Cardiac muscle cell (in vitro differentiated cells and primary cell): ENCODE measurements at places on chromosomes 2 and 18.

DNA sequence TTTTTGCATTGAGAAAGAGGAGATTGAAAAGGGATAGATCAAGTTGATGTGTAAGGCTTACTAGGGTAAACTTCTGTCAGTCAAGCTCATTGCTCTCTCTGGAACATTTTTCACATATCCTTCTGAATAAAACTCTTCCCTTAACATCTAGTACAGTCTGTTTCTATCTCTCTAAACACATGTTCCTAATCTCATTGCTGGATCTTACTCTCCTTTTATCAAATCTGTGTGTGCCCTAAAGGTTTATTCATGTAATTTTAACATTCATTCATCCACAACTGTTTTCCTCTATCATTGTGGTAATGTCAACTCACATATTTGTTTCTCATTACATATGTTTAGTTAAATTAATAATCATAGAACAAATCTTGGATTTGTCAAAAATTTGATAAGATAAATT lies 277.9 kb upstream of the GULP1 start:
- DNase-seq: no peak

GRCh38 chr2:8576525-8577167 lies 105.2 kb upstream of the ID2 start:
- DNase-seq: no peak

- no peak for DNase-seq
These were observed 11.4 kb downstream of the GBX2 start for GRCh38 chr2:236156860-236157194.

DNA sequence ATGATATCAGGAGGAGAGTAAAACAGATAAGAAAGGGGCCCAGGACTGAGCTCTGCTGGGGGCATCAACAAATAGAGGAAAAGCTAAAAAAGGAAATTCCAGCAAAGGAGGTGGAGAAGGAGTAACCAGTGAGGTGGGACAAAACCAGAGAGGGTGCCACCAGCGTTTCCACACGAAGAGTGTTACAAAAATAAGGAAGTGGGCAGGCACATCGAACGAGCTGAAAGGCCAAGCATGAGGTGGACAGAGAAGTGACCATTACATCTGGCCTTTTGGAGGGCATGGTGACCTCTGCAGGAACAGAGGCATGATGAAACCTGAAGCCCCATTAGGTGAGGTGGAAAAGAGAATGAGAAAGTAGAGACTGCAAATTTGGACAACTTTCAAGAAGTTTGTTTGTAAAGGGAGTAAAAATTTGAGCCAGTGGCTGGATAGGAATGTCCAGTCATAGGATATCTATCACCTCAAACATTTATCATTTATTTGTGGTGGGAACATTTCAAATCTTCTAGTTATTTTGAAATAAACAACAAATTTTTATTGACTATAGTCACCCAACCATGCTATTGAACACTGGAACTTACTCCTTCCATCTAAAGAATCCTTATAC lies 18.4 kb upstream of the VIT start:
- no peak for DNase-seq

- DNase-seq: peak; percentile 78
These were observed 10.9 kb upstream of the CDH20 start for GRCh38 chr18:61322265-61322873.

DNA sequence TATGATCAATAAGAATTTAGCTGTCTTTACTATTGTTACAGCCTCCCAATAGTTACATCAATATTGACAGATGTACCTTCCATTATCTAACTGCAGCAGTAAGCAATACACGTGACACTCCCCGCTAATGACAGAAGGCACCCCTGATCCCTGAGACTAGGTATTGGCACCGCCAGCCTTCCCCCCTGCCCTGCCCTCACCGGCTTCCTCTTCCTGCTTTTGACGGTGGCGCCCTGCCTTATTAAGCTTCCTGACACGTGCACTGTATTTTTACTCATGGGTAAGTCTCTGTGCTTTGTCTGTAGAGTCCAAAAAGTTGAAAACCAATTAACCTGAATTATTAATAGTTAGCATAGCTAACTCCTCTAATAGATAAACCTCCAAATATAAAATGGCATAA lies 223.5 kb downstream of the EIPR1 start:
- no peak for DNase-seq

DNA sequence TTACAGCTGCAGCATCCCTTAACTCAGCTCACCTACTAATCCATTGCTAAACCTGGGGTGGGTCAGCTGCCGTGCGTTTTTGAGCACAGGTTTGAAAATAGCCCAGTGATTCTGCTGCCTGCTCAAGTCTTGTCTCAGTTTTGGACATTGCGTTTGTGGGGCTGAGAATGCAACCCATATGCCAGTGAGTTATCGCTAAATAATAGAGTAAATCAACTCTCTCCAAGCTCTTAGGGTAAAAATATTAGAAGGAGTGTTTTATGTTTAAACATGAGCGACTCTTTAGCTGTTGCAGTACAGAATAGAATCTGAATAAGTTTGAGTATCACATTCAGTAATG lies 2.1 kb downstream of the TSHZ1 start:
- DNase-seq: no peak

DNA sequence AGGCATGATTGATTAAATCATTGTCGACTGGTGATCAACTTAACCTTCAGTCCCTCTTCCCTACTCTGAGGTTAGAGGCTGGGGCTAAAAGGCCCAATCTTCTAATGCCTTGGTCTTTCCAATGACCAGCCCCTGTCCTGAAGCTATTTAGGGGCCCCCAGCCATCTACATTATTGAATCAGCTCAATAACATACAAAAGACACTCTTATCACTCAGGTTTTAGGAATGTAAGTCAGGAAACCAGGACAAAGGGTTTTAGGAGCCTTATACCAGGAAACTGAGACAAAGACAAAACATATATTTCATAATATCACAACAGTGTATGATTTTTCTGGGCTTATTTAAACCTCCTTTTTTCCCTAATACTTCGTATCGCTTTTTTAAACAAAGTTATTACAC lies 198.6 kb downstream of the RNF152 start:
- no peak for DNase-seq

GRCh38 chr2:195356026-195356425 lies 301.0 kb upstream of the SLC39A10 start:
- no peak for DNase-seq

DNA sequence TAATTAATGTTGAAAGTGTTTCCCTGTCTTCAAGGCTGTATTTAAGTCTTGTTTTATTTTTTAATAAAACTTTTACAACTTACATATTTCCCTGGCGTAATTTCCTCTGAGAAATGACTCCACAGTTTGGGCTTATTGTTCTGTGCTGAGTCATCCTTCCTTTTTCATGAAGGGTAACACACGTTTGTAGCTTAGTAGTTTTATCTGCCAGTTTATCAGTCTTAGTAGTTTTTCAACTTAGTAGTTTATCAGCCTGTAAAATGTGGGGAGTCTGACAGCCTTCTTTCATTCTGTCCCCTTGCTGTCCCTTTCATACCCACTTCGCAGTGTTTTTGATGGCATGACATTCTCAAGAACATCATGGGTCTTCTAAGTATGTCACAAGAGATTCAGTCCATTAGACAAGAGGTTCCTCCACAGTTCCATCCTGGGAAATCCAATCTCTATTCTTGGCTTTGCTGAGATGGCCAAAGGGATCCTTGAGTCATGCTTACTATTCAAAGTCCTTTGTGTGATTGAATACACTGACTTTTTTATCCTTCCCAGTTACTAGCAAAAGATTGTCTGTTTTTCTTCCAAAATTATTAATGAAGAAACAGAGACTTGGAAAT lies 60.0 kb upstream of the SGPP2 start:
- DNase-seq: no peak

DNA sequence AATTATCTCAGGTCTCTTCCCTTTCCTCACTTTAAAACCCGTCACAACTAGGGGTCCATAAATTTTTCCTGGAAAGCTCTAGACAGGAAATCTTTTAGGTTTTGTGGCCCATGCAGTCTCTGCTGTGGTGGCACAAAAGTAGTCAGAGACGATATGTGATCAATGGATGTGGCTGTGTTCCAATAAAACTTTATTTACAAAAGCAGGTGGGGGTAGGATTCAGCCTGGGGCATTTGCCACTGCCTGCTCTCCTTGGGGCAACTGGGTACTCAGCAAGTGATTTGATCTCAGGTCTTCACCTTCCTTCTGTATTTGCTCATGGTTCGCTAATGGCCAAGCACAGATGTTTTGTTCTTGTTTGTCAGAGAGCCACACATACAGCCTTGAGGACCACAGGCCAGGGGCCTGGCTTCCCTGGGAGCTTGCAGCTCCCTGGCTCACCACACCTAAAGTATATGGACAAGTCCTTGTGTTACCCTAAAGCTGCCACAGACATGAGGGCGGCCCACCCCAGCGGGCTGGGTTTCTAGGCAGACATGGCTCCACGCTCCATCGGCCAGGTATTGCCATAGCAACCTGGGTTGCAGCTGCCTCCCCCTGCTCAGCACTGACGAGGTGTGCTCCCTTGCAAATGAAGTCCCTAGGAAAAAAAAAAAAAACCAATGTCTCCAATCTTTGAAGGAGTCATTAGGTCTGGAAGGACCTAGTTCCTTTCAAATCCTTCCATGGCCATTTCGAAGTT lies 89.7 kb upstream of the YWHAQ start:
- DNase-seq: no peak

DNA sequence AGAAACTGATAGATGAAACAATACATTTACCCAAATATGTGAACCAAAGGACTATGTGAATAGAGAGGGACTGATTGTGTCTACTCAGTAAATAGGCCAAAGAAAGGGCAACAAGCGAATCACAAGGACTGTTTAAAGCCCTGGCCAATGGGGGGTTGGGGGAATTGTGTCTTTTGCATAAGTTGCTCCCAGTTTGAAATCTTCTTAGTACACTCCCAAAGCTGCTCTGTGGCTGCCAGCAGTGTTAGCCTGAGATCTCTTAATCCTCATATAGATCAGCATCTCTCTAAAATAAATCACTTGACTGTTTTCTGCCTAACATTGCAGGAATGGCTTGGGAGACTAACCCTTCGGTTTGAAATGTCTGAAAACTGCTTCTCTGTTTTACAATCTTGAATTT lies 236.4 kb downstream of the PLCL1 start:
- no peak for DNase-seq

GRCh38 chr2:187526792-187527191 lies 27.4 kb downstream of the TFPI start:
- no peak for DNase-seq

DNA sequence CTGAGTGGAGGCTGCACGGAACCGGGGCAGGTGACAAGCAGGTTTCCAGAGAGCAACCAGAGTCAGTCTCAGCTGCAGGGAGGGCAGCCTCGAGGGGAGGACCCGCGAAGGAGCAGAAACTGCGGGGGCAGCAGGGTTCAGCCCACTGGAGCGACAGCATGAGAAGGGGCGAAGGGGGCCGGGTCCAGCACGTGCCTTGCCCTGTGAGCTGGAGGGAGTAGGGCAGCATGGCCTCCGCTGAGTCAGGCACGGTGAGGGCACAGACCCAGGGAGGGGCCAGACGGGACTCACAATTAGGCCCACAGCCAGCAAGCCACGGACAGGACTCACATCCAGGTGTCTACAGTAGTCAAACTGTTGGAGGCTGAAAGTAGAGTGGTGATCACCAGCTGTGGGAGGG lies 22.7 kb upstream of the ATP9B start:
- DNase-seq: no peak

GRCh38 chr2:167652401-167652800 lies 595.0 kb downstream of the STK39 start:
- no peak for DNase-seq

DNA sequence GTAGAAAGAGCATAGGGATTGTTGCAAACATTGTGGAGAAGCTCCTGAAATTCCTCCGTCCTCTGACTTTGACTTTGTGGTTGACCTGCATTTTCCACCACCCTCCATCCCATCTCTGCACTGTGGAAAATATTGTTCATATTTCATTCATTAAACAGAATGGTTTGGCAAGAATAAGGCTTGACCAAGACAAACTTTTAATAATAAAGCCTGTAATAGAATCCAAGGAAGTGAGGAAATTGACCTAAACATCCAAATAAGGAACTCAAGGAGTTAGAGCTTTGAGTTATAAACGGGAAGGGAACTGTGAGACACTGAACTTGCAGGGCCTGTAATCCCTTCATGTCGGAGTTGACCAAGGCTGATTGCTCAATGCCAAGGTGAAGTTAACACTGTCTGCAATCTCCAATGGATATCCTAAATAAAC lies 115.2 kb downstream of the GFPT1 start:
- peak; percentile 79 for DNase-seq

DNA sequence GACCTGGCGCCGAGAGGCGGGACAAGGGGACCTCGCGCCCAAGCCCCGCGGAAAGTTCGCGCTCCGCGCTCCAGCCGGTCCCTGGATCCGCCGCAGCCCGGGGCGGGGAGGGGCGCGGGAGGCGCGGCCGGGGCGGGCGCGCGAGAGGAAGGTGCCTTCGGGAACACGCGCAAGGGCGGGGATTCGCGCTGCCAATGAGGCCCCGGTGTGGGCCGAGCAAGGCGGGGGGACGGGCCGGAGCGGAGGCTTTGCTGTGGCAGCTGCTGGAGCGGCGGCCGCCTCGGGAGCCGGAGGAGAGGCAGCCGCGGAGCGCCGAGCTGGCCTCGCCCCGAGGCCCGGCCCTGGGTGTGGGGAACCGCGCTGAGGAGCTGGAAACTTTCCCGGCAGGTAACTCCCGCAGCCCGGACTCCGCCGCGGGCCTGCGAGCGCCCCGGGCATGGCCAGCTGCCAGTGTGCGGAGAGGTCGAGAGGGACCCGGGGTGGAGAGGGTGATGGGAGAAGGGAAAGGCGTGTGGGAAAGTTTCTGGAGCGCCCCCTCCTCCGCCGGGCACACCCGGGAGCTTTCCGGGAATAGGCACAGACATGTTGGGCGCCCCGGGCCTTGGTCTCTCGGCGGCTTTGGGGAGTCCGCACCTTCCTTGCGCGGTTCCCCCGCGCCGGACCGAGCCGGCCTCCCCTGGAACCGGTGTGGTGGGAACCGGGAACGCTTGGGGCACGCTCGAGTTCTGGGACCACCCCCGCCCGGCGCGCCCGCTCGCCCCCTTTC lies at the start of gene TANC1:
Gene TANC1, plus strand, starts transcription at position 245 of the 766 bp plus-strand sequence. CDS start 97,271 bp downstream, outside the sequence.
- peak; percentile 96 for DNase-seq

DNA sequence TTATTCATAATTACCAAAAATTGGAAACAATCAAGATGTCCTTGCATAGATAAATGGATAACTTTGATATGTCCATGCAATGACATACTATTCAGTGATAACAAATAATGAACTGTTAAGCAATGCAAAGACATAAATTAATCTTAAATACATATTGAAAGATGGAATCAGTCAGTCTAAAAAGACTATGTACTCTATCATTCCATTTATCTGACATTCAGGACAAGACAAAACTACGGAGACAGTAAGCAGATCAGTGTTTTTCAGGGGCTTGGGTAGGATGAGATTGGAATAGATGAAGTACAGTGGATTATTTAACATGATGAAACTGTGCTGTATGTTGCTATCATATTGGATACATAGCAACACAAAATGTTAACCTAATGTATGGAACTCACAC lies 21.3 kb upstream of the ZNF804A start:
- DNase-seq: no peak

- DNase-seq: no peak
These were observed 545.0 kb downstream of the SOX11 start for GRCh38 chr2:6237039-6237660.

DNA sequence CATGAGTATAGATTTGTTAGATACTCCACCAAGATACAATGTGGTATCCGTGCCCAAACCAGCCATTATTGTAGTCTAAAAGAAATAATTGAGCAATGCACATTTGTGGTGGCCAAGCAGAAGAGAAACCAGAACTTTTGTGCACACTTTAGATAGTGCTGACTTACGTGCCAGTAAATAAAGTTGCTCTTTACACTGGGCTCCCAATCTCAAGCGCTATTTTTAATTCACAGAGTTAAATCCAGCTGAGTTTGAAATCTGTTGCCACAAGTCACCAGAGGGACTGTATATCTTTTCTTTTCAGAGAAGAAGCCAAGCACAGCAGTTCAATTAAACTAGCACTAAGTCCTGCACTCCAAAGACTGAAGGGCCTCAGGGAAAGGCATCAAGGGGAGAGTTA lies 680.4 kb downstream of the TDRD15 start:
- no peak for DNase-seq
